ENCODE measurements at places on chromosomes 3 and 15. TPM values are rescaled to one million over a fixed set of nuclear protein-coding genes. Genes with fewer than 3 reads are reported as not detected.

- DNase-seq = no peak
Observed at GRCh38 chr3:46876313-46877300, 914 bp upstream of the PTH1R start.

- DNase-seq = no peak
Observed at GRCh38 chr15:73626072-73626471, 7.1 kb downstream of the NPTN start.

- no peak for DNase-seq
Observed at GRCh38 chr3:57163751-57164150, 1.4 kb downstream of the IL17RD start.

GRCh38 chr3:191441687-191442086, 19.3 kb upstream of the PYDC2 start:
- no peak for DNase-seq

The ISLR2 gene
- not detected for total RNA-seq

- no peak for DNase-seq
Observed at GRCh38 chr3:36312351-36312750, 68.0 kb upstream of the STAC start.

DNA sequence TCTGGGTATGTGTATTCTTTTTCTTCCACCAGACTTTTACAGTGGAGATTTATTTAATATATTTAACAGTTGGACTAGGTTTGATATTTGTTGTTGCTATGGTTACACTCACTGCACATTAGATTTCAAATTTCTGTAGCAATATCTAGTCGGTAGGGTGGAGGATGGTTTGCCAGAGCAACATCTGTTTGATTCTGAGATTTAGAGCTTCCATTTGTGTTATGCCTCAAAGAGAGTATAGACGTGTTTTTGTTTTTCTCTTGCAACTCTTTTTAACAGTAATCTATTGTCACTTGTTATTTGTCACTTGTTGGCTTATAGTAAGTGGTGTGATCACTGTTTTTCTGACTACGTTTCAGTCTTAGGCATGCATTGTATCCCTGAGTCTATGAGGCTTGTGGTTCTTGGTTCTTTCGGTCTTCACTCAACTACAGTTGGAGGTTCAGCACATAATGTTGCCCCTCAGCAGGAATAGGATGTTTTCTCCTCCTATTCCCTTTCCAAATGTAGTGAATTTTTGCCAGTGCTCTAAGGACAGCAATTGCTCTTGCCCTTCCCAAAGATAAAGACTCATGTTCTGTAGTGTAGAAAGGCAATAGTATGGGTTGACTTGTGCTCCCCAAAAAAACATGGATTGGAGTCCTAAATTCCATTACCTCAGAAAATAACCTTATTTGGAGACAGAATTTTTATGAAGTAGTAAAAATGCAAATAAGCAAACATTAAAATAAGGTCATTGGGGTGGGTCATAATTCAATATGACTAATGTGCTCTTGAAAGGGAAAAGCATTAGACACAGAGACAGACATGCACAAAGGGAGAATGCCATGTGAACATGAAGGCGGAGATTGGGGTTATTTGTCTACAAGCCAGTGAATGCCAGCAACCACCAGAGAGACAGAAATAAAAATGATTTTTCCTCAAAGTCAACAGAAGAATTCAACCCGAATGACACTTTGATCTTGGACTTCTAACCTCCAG, 692.1 kb downstream of the DIPK2A start:
- no peak for DNase-seq

Data from HT-29 (cell line).